ENCODE measurements at places on chromosomes 7 and 10.

- DNase-seq: no peak
Observed at GRCh38 chr7:139284252-139284896, 53.3 kb downstream of the UBN2 start.

DNA sequence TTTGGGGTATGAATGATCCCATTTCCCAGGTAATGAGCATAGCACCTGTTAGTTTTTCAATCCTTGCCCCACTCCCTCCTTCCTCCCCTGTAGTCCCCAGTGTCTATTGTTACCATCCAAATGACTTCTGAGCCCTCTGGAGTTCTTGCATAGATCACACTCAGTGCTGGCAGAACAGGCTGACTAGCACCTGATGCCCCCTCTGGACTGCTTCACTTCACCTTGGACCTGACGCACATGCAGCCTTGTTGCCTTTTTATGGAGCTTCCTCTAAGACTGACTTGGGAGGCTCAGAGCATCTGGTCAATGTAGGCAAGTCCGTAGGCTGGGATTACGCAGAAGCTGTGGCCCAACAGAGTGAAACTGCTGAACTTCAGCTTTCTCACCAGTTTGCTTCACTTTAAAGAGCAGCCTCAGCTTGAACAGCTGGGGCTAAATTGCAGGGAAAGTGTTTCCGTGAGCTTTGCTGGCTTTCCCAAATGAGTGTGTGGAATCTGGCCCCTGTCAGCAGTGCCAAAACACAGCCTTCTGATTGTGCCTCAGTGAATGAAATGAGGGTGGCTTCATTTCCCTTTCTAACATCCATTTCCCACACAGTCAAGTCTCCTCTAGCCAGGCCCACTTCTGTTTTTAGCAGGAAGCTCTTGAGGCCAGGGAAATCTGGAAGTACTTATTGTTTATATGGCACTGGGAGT is 48.5 kb downstream of the NXPH1 start:
- DNase-seq: peak; percentile 47

DNA sequence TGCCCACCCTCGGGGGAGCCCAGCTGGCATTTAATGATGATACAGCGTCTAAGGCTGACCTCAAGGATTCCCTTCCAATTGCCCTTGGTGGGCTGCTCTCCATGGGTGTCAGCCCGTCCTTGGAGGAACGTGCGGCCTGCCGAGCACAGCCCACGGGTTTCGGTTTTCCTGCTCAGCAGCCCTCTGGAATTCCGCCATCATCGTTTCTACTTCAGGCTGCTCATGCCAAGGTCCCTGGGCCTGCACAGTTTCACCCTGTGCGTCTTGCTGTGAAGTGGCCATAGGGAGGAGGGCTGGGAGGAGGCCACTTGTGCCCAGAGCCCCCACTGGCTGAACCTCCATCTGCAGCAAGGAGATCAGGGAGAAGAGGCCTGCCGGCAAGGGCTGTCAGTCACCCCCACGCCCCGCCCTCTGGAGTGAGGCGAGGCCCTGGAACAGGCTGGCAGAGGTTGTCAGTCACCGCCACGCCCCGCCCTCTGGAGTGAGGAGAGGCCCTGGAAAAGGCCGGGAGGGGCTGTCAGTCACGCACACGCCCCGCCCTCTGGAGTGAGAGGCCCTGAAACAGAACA is 82.8 kb downstream of the CHST15 start:
- peak; percentile 63 for DNase-seq

GRCh38 chr10:117107238-117107637 is 30.8 kb downstream of the VAX1 start:
- no peak for DNase-seq

GRCh38 chr7:88485821-88486220 is 179.1 kb upstream of the STEAP4 start:
- peak; percentile 46 for DNase-seq

DNA sequence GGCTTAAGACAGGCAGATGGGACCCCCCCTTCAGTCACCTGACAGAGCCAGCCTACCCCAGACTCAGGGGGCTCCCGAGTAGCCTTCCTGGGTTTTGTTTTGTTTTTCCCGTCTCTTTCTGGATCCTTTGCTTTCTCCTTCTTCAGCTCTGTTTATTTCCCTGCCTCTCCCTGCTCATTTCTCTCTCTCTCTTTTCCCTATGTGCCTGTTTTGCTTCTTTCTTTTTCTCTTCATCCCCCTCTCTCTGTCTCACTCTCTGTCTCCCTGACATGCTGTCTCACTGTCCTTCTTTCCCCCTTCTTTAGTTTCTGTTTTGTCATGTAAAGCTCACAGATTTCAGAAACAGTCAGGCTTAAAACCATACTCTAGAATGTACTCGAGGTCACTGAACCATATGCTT is 38.2 kb upstream of the SLC29A3 start:
- DNase-seq: no peak

GRCh38 chr10:52455098-52455497 is 141.0 kb downstream of the DKK1 start:
- no peak for DNase-seq

GRCh38 chr10:80454513-80455460 is 677 bp downstream of the TSPAN14 start:
- DNase-seq: peak; percentile 51

DNA sequence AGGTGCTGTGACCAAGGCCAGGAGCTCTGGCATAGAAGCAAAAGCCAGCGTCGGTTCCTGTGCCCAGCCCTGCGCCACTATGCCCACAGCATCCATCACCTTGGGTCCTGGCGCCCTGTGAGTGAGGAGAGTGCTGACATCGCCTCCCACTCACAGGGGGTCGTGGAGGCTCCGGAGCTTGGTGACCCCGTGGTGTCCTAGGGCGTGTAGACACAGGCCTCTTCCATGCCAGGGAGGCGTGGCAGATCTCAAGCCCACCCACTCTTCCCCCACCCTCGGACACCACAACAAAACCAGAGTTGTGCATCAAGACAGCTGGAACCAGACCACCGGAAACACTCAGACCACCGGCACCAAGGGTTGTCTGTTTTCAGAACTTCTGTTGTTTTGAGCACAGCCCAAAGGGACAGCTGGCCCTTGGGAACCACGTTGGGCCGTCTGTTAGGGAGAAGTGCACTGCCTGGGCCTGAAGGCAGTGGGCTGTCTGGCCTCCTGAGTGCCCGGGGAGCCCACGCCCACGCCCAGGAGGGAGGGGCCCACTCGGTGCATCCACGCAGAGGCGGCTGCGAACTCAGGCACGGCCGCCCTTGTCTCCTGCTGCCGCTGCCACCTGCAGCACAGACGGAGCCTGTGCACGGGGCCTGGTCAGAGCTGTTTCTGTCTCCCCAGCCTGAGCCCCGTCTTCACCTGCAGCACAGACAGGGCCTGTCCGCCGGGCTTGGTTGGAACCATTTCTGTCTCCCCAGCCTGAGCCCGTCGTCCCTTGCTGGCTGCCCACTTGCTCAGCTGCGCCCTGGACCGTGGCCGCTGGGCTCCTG is 106.3 kb downstream of the INPP5A start:
- no peak for DNase-seq

DNA sequence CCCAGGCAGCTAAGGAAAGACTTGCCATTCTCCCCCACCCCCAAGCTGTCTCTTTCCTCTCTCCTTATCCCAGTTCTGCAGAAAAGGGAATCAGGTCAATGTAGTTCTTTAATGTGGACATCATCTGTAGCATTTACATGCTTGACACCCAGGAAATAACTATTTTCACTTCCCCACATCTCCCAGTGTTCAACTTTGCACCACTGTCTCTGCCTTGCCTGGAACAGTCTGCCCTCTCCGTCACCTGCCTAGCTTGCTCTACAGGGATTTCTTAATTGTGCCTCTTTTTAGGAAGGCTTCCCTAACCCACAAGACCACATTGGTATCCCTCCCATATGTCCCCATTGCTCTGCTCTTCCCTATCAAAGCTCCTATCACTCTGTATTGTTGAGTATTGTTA is 45.9 kb upstream of the TOMM7 start:
- no peak for DNase-seq

DNA sequence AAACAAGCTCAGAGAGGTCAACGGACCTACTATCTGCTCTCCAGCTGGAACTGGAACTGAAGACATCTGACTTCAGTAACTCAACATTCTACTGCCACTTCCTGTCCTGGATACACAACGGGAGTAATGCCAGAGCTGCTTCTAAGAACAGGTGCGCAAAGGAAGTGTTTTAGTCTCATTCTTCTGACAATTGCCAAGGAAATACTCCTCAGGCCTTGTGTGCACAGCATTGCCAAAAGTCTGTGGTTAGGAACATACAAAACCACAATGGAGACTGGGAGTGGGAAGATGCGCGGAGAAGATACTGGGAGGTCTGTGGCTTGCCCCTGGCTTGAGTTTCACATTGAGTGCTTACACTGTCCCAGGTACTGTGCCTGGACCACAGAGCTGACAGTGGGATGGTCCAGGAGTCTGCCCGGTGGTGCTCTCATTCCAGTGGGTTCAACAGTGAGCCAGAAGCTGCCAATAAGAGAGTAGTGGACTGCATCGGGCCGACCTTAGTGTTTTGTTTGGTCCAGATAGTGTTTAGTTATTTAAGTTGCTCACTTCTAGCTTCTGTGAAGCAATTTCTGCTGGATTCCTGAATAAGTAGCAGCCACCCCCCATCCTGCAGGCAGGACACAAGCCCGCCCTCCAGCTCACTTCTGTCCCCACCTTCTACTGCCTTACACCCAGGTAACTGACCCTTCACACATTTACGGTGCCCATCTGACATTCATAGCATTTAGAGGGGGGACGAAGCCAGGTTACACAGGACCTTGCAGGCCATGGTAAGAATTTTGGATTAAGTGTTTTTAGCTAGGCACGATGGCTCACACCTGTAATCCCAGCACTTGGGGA is 10.3 kb downstream of the TBL2 start:
- no peak for DNase-seq

DNA sequence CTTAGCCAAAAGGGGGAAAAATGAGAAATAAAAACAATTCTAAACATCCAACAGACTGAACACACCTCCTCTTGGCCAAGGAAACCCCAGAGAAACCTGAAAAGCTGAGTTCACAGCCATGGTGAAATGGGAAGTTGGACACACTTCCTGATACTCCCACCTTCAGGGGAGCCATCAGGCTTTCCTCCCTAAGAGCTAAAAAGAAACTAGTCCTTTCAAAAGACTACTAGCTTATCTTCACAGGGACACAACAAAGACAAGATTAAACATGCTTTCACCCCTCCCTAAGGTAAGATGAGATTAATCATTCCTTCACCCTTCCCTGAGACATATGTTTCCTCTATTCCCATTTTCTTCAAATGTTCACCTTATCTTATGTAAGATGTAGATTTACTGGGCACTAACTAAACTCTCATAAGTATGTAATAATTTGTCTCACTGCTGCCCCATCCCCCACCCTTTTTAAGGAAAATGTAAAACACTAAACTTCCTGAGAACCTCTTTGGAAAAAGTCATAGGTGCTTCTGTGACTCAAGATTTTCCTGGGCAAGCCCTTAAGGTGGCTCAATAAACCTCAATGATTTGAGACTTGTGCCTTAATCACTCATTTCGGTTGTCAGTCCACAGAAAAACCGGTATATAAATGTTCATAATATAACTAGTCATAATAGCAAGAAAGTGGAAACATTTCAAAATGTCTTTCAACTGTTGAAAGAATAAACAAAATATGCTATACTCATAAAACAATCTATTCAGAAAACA is 40.5 kb downstream of the HTR7 start:
- DNase-seq: no peak

GRCh38 chr7:126449611-126450268 is 803.0 kb downstream of the GRM8 start:
- DNase-seq: no peak

- no peak for DNase-seq
Observed at GRCh38 chr7:127782654-127783559, 130.9 kb downstream of the SND1 start.

- DNase-seq: no peak
Observed at GRCh38 chr7:102979670-102980069, 66.9 kb downstream of the LRRC17 start.

- peak; percentile 74 for DNase-seq
Observed at GRCh38 chr7:130273933-130274255, 7.2 kb downstream of the CPA2 start.

GRCh38 chr10:86301971-86302370 is 64.6 kb downstream of the GRID1 start:
- no peak for DNase-seq

DNA sequence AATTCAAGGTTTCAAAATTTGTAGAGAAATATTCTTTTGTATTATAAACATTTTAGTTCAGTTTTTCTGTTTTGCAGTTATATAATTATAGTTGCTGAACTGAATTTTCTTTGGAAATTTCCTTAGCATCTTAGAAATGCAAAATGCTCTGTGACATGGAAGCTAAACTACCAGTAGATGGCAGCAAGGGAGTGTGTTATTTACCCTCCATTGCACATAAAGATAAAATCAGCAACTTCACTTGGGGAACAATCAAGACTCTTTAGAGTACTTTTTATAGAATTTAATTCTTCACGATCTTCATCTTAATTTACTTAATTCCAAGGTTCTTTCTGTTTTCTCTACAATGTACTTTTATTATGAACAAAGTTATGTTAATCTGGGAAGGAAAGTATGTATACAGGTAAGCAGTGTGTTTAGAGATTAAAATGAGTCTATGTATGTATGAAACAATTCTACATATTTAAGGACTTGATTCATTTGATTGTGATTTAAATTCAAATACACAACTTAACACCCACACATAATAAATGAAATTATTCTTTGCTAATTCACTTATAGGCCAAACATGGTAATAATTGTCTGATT is 404.2 kb downstream of the THSD7A start:
- DNase-seq: no peak

DNA sequence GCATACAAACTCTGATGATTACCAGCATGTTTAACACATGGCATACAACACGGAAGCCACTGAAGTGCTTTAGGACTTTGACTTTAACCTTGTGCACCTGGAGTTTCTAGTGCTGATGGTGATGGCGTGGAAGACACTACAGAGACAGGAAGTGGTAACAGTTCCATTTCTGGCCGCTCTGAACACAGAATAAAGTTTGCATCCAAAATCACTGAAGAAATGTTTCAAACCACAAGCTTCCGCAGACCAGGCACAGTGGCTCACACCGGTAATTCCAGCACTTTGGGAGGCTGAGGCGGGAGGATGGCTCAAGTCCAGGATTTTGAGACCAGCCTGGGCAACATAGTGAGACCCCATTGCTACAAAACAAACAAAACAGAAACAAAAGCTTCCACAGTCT is 40.3 kb upstream of the TNPO3 start:
- no peak for DNase-seq

- DNase-seq: no peak
Observed at GRCh38 chr10:22682237-22683139, 31.9 kb downstream of the PIP4K2A start.

- no peak for DNase-seq
Observed at GRCh38 chr10:729213-729612, 39.7 kb upstream of the DIP2C start.

- DNase-seq: peak; percentile 68
Observed at GRCh38 chr10:101694674-101695403, at the start of gene FBXW4. Gene FBXW4, minus strand, starts transcription at chr10:101695170. Its CDS starts 65 bp downstream, at chr10:101695105.

GRCh38 chr10:15419279-15419874 is 48.3 kb upstream of the FAM171A1 start:
- no peak for DNase-seq

All from left hindlimb (tissue), 1 donor.